Activated CD4-positive, alpha-beta memory T cell treated with anti-CD3 and anti-CD28 coated beads for 36 hours (primary cell): ENCODE measurements at places on chromosomes 4 and X. TPM values are rescaled to one million over a fixed set of nuclear protein-coding genes. Genes with fewer than 3 reads are reported as not detected.

Gene ATP11C
- 10.9 TPM for total RNA-seq

Gene SYNPO2
- total RNA-seq = 0.19 TPM

Gene PRRG3
- total RNA-seq = not detected

Gene P2RY8
- 32.7 TPM for total RNA-seq

Gene SPANXB1
- not detected for total RNA-seq

Gene MTCP1
- 16.2 TPM for total RNA-seq

Gene H2BW2
- total RNA-seq = not detected

Gene CXorf65
- total RNA-seq = 12.0 TPM

Gene CHRDL1
- not detected for total RNA-seq

Gene MRPL1
- total RNA-seq = 46.2 TPM

Gene ERAS
- not detected for total RNA-seq

Gene FHDC1
- 0.07 TPM for total RNA-seq

Gene RXFP1
- total RNA-seq = not detected

Gene CCNB3
- 0.14 TPM for total RNA-seq

Gene EDA
- total RNA-seq = 4.2 TPM

Gene EVC2
- total RNA-seq = 1.7 TPM

Gene SMARCA1
- total RNA-seq = 0.21 TPM

Gene GAGE12H
- not detected for total RNA-seq

Gene SYAP1
- 22.4 TPM for total RNA-seq

Gene IL21
- total RNA-seq = 65.1 TPM

Gene BCAP31
- 119 TPM for total RNA-seq

Gene ASB11
- total RNA-seq = not detected

Gene DMRTC1
- not detected for total RNA-seq

Gene GPC3
- 0.39 TPM for total RNA-seq

Gene GPR101
- total RNA-seq = not detected

Gene PTPN13
- total RNA-seq = 2.7 TPM

Gene GPR82
- 0.19 TPM for total RNA-seq

Gene ART3
- 0.36 TPM for total RNA-seq

Gene GAR1
- 32.8 TPM for total RNA-seq

Gene ARHGAP10
- 7.1 TPM for total RNA-seq

Gene NPY2R
- not detected for total RNA-seq

Gene SLC10A4
- not detected for total RNA-seq

Gene CPE
- not detected for total RNA-seq

Gene CMC4
- 4.9 TPM for total RNA-seq

Gene PITX2
- total RNA-seq = not detected

Gene CFAP47
- not detected for total RNA-seq

Gene ADH6
- total RNA-seq = not detected

Gene KLKB1
- total RNA-seq = not detected

Gene FAM53A
- 1.4 TPM for total RNA-seq

Gene CSAG1
- not detected for total RNA-seq

Gene CENPE
- total RNA-seq = 49.1 TPM

Gene TSPAN7
- total RNA-seq = 0.69 TPM

Gene HSFX1
- 0.24 TPM for total RNA-seq

Gene ZNF718
- total RNA-seq = 7.7 TPM

Gene SSX2
- total RNA-seq = not detected

Gene ETDB
- total RNA-seq = not detected

Gene CYBB
- not detected for total RNA-seq

Gene FGF2
- 0.56 TPM for total RNA-seq

Gene KLHL4
- total RNA-seq = not detected

Gene CCNA2
- total RNA-seq = 100 TPM
